ENCODE measurements at places on chromosomes 5 and 9.

- DNase-seq = no peak
Measured at GRCh38 chr9:88312045-88312444, 76.2 kb upstream of the SPIN1 start.

DNA sequence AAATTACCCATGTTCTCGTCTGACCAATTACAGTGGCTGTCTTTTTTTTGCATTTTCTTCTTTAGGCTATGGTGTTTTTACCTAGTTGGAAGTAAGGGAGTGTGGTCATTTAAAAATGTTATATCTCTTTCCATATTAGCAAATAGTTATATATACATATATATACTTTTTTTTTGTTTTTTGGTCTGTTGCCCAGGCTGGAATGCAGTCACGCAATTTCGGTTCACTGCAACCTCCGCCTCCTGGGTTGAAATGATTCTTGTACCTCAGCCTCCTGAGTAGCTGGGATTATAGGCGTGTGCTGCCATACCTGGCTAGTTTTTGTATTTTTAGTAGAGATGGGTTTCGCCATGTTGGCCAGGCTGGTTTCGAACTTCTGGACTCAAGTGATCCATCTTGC is 12.3 kb downstream of the MARCHF6 start:
- no peak for DNase-seq

- peak; percentile 11 for DNase-seq
Measured at GRCh38 chr5:17444496-17444895, 53.5 kb upstream of the TAF11L2 start.

DNA sequence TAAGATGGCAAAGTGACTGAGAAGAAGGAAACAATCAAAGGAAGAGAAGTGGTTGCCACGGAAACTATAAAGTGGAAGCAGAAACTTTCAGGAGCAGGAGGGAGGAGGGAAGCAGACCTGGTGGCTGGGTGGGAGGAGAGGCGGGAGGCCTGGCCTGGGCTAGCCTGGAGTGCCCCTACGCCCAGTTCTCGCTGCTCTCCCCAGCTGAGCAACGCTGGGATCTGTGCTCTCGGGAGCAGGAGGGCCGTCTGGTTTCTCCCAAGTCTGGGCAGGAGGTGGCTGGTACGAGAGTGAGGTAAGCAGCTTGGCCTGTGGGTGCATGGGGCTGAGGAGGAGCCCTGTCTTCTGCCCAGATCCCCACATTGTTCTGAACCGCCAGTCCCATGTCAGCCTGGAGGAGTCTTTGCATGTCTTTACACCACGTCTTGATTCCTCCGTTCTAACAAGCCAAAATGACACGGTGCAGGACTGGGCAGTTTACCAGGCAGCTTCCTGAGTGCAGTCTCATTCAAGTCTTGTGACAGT is 15.0 kb upstream of the DAB2IP start:
- no peak for DNase-seq

GRCh38 chr5:106640511-106640910 is 1030.2 kb downstream of the EFNA5 start:
- DNase-seq = no peak

DNA sequence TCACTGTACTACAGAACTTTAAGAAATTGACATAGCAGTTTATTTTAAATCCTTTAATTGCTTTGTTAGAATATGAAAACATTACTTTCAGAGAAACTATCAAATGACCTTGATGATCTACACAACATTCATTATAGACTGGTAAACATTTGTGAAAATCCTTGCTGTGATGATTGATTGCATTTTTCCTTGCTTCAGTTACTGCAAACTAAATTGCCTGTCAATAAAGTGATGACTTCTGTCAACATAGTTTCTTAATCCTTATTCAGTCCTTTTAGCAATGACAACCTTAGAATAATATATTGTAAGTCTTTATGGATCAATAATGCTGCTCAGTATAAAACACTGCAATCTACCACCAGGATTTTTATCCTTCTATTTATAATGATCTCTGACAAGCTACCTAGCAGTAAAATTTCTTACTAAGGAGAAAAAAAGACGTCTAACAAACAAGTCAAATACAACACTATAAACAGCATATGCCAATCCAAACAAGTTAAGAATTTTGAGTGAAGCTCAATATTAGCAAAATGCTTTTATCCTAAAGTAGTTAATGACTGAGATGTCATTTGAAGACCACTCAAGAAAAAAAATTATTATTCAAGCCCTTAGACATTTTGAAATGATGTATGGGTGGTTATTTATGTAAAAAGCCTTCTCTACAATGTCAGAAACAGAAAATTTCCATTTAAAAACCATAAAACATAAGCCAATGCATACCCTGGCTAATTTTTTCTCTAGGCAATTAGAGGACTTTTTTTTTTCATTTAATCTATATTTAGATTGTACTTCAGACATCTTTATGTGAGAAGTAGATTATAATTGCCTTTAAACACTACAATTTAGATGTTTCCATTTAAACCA is 105.5 kb downstream of the FBXL17 start:
- no peak for DNase-seq

DNA sequence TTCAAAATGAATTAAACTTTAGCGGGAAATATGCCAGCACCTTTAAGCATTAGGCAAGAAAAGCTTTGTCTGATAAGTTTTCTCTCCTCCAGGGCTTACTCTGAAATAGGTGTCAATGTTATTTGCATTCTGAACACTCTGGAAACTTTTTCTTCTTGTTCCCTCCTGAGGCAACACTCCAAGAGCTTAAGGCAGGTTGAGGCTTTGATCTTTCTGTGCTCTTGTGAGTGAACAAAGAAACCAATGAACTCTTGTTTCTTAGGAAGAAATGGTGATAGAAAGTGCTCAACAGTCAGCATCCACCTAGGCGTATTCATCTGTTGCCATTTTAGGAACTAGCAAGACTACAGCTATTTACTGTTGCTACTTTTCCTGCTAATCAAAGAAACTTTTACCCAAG is 259.8 kb downstream of the NFIB start:
- DNase-seq = no peak
